ENCODE measurements at places on chromosomes 3 and 15.
A peak's percentile ranks its signal among the peaks of the same experiment; 100 is the strongest.

GRCh38 chr3:124174910-124175874 is 183.3 kb upstream of the ROPN1 start:
- DNase-seq = no peak

DNA sequence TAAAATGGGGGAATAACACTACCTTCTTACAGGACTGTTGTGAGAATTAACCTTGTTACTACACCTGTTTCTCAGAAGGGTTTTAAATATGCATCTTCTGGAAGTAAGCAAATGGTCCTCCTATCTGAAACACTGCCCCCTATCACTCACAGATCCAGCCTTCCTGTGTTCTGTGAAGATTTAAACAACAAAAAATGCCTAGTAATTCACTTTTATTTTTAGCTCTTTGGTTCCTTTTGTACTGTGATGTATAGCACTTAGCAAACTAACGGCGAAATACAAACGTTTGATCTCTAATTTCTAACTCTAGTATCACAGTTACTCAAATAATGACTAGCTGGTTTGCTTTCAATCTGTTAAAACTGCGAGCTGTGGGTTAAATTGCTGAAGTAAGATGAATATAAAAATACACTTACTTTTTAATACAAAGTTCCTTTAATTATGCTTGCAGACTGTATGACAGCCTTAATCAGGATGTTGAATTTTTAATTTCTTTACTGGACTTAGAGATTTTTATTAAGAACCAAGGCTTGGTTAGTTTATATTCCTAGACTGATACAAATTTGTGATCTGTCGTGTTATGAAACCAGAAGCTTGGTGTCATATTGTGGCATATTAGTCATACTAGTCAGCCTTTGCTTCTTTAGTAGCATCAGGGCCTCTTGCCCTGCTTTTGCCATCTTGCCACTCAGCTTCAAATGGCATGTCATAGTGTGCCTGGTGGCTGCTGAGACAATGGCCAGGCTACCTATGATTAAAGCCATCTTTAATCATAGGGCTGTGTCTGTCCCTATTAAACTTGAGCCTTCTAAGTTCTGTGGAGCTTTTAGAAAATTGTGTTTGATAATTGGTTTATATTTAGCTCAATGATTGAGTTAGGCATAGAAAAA is 9.2 kb downstream of the EIF3J start:
- DNase-seq = peak; percentile 71

DNA sequence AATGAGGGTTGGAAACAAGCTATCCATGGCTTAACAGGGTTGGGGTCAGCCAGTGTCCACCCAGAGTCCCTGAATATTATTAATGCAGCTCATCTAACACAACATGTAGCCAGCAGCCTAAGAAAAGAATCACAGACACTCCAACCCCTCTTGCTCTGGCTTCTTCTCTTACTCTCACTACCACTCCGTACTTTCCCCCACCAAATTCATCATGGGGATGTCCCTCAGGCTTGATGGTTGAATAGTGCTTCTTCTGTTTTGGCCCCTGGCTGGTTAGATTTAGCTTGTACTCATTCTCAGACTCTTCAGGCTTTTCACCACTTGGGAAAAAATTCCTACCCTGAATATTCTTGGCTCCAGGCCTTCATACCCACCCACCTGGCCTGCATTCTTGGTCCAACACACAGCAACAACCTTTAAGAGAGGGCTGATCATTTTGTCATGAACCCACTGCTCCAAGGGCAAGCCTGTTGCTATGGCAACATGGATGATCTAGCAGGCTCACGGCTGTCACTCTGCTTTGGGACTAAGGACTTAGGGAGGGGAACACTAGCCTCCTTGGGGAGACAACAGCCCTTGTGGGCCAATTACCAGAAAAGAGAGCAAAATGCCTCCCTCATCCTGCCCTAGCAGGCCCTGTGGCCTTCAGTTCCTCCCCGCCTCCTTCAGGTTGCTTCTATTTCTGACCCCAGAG is 9.4 kb upstream of the MED12L start:
- no peak for DNase-seq

- DNase-seq = no peak
Measured at GRCh38 chr15:92922418-92923002, 22.4 kb downstream of the CHD2 start.

GRCh38 chr3:13300546-13301285 is 119.4 kb downstream of the NUP210 start:
- DNase-seq = no peak

GRCh38 chr3:31819441-31819840 is 161.6 kb downstream of the OSBPL10 start:
- DNase-seq = no peak

DNA sequence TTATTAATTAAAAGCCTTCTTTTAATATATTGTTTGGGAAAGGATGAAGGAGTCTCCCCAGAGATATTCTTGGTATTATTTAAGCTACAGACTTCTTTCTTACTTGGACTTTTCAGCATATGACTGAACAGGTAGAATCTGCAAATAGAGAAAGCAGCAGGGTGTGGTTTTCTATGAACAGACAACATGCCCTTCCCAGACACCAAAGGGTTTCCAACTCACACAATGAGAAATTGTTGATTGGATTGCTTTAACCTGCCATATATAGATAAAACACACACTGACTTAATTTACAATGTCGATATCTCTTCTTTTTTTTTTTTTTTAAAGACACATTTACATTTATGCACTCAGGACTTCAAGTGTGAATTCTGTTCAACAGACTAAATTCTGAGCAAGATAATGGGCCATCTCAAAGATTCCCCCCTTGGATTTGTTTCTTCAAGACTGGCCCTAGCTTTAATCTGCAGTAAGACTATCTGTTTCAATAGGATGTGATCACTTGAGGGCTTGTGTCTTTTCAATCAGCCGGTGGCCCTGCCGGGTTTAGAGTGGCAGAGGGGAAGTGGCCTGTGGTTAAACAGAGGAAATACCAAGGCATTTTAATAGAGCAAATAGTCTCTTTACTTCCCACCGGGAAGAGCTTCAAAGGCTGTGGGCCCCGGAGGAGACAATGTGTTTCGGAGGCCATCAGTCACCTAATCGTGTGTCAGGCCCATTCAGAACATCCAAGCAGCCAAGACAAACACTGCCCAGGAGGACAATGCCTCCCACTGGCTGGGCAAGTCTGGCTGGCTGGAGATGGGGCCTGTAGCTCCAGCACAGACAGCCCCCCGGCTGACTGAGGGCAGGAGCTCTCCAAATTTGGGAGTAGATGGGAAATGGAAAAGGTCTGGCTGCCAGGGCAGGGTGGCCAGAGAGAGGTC is 6.1 kb downstream of the IL17RD start:
- DNase-seq = peak; percentile 15

DNA sequence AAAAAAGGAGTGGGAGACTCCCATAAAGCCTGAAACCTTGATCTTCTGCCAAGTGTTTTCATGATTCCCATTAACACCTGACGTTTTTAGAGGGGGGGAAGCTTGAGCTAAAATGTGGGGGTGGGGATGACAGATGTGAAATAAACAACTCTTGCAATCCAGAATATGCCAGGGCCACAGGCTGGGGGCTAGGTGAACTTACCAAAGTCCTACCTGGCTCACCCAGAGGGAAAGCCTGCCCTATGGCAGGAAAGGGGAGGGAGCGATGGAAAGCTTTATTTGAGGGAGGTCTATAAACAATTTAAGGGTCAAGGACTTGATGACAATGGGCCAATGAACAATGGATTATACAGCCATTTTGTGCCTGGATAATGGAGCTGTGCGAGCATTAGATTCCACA is 108.3 kb downstream of the LRIG1 start:
- DNase-seq = no peak

DNA sequence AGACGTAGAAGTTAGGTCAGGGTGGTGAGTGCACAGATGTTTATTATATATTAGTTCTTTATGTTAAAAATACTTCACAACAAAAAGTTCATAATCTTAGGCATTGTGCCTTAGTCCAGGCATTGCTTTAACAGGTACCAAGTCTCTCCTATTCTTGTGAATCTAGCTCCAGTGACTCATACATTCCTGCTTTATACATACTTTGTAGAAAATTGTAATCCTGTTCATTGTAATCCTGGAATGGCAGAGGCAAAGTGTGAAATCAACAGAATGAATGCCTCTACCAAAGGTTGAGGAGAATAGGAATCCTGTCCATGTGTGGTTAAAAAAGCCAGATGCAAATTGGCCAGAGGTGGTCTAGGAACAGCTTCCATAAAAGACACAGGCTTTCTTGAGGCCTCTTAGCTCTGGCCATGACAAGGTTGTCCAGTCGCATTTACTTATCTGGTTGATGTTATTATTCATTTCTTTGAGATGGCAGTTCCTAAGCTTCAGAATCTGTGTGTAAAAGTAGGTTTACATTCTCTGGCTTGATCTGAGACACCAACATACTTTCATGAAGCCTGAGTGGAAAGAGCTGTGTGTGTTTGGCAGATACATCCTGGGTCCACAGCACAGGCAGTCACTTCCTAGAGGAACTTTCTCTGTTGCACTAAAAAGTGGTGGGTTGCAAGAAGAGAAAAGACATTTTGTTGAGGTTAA is 109.0 kb downstream of the CDIN1 start:
- DNase-seq = peak; percentile 2

DNA sequence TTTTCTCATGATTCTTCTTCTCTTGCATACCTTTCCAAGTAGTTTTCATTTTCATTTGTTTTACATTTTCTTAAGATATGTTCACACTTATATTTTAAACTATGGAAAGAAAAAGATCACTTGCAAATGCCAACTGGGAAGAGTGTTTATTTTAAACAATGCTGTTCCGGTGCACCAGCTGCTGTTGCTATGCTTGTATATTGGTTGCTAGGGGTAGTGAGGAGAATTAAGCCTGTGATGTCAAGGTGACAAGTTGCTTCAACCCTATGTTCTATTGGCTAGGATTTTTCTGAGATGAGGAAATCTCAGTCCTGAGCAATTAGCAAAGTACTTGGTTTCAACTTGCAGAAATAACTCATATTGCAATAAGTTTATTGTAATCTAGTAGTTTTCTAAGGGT is 500.1 kb downstream of the MFSD1 start:
- DNase-seq = peak; percentile 1

DNA sequence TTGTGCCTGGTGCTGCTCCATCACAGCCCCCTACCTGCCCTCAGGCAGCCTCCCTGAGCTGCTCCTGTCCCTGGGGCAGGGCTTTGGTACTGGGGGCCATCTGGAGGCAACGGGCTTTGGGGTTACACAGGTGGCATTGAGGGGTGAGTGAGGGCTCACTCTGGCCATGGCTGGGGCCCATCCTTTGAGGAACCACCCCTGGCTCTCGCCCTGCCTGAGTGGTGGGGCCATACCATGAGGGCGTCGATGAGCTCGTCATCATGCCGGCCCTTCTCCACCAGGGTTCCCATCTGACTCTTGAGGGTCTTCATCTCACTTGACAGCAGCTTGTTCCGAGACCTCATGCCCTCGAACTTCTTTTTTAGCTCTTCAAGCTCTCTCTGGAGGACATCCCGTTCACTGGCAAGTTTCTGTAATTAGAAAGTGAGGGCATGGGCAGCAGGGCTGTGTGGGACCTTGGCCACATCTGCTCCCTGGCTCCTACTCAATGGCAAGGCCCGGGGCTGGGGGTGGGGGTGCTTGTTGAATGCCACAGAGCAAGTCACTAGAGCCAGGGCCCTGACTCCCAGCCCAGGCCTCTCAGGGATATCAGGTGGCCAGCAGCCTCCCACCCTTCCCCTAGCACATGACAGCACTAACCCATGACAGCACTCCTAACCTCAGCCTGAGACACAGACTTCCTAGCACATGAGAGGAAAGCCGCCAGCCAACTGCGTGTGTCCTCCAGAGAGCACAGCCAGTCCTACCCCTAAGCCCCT is 33.5 kb downstream of the CCDC13 start:
- DNase-seq = no peak

GRCh38 chr15:92869263-92869940 is 30.7 kb upstream of the CHD2 start:
- no peak for DNase-seq

GRCh38 chr15:55698653-55699052 is 44.3 kb downstream of the PRTG start:
- DNase-seq = no peak

- DNase-seq = no peak
Measured at GRCh38 chr15:81254916-81255290, 58.2 kb downstream of the IL16 start.

GRCh38 chr3:52882377-52882776 is 15.0 kb downstream of the STIMATE start:
- no peak for DNase-seq

DNA sequence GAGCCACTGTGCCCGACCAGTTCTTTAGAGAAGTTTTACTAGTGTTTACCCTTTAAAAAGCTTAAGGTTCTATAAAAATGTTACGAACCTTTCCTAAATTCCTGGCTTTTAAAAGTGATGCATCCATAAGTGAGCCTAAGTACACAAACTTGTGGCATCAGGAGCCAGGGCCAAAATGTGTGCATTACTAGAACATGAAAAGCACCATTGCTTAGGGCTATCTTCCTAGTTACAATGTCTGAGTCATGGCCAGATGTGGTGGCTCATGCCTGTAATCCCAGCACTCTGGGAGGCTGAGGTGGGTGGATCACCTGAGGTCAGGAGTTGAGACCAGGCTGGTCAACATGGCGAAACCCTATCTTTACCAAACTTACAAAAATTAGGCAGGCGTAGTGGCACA is 39.9 kb downstream of the LEO1 start:
- peak; percentile 19 for DNase-seq

DNA sequence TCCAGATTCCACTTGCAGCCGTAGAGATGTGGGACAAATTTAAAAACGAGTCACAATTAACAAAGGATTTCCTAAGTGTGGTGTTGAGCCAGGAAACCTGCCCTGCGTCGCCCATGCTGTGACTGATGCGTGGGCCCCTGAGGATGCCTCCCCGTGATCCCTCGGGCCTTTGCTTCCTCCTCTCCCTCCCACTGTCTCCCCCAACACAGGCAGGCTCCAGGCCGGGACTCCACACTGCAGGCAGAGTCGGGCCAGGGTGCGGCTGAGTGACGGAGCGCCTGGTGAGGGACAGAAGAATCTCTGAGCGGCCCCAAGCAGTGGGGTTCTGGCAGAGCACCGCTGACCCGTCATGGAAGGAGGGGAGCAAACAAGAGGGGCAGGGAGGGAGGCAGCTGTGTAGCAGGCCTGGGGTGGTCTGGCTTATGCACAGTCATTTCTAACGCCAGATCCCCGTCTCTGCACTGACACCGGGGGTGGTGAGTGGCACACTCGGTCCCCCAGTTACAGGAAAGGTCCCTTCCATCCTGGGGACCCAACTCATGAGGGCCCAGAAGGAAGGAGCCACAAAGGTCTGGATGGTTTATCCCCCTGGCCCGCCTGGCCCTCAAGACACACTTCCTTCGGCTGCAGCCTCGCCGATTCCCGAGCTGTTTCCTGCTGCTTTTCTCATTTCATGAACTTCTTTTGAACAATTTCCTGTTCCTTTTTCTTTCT is 91.0 kb downstream of the XXYLT1 start:
- DNase-seq = no peak

DNA sequence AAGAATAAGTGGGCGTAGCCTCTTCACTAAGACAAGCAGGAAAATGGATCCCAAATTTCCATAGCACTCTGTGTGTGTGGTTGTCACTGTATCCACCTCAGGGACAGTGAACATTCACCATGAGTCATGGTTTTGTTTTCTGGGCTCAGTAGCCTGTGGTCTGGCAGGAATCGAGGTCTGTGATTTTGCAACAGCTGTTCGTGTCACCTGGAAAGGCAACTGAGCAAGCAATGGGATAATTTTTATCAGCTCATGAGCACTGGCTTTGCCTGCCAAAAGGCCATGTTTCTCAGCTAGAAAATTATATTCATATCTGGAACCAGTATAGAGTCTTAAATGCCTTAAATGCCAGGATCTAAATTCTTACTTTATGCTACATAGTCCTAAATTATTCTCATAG is 60.9 kb downstream of the STRIT1 start:
- peak; percentile 84 for DNase-seq

All from mesenchymal stem cell (in vitro differentiated cells and primary cell).